Mesenchymal stem cell (in vitro differentiated cells and primary cell): ENCODE measurements at places on chromosomes 13 and 19.

DNA sequence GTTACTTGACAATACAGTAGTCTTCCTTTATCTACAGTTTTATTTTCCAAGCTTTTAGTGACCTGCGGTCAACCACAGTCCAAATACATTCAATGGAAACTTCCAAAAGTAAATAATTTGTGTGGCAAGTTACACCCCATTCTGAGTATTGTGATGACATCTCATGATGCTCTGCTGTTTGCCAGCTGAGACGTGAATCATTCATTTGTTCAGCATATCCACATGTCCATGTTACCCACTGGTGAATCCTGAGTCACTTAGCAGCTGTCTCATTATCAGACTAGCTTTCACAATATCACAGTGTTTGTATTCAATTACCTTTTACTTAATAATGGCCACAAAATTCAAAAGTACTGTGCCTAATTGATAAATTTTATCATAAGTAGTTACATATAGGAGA is 179.8 kb downstream of the PRR20E start:
- DNase-seq, result no peak
- H3K27ac ChIP-seq, result no peak overlapping the region
- H3K27me3 ChIP-seq, result no peaks in the 10 kb centered on the region

GRCh38 chr19:19568802-19569756 is 31.0 kb downstream of the CILP2 start:
- H3K36me3 ChIP-seq, result no peaks in the 10 kb centered on the region
- peaks cover 7% of the 10 kb centered on the region for H3K4me1 ChIP-seq
- H3K4me3 ChIP-seq, result no peak overlapping the region
- no peak for DNase-seq
- H3K27ac ChIP-seq, result no peak overlapping the region

GRCh38 chr19:53600217-53600616 is 31.6 kb upstream of the DPRX start:
- H3K4me1 ChIP-seq, result no peaks in the 10 kb centered on the region
- no peak overlapping the region for H3K27ac ChIP-seq

DNA sequence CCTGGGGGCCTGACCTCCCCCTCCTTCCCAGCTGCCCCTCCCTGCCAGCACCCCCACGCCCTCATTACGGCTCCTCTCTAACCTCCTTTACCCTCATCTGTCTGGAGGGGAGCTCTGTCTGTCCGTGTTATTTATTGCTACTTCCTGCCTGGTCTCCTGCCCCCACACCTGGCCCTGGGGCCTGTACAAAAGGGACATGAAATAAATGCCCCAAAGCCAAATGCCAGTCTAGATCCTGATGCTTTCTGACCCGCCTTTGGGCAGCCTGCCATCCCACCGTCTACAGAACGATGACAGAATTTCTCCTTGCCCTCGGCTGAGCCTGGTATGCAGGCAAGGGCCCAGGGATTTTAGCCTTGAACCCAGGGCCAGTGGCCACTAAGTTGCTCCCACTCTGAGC is 15.4 kb upstream of the CD22 start:
- H3K4me3 ChIP-seq, result no peak overlapping the region
- H3K27ac ChIP-seq, result no peak overlapping the region
- peaks cover 13% of the 10 kb centered on the region for H3K27me3 ChIP-seq
- H3K4me1 ChIP-seq, result peaks cover 3% of the 10 kb centered on the region
- no peaks in the 10 kb centered on the region for H3K36me3 ChIP-seq
- no peak for DNase-seq

DNA sequence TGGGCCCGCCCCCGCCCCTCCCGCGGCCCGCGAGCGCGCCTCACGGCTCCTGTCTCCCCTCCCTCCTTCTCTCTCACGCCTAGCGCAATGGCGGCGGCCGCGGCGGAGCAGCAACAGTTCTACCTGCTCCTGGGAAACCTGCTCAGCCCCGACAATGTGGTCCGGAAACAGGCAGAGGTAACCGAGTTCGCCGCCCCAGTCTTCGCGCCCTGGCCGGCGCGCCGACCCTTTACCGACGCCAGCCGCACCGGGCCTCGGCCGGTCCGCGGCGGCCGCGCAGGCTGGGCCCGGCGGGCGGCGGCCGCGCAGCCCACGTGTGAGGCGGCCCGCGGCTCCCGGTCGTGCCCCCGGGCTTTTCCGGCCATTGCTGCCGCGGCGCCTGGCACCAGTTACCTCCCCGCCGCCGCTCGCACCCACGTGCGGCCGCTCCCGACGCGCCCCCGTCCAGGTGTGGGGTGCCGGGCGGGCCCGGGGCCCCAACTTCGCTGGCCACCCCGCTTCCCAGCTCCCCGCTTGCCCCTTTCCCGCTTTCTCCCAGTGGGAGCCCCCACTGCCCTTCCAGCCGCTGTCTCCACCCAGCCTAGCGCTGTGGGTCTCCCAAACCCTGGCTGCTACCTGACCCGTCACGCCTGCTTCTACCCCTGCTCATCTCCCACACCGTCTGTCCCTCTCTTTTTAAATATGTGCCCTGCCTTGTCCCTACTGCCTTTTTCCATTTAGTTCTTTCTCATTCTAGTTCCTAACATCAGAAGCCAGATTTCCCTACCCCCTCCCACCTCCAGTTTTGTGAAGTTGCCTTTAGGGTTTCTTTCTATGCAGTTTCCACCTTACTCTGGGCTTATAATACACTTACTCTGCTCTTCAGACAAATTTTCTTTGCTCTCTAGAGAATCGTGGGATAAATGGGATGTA is 23.4 kb downstream of the IPO5 start:
- peak; percentile 40 for DNase-seq
- H3K4me1 ChIP-seq, result no peaks in the 10 kb centered on the region
- H3K27me3 ChIP-seq, result no peaks in the 10 kb centered on the region
- H3K4me3 ChIP-seq, result peak overlapping the region; percentile 89
- H3K27ac ChIP-seq, result peak overlapping the region; percentile 68

- peaks cover 3% of the 10 kb centered on the region for H3K4me1 ChIP-seq
- H3K27ac ChIP-seq, result no peak overlapping the region
- DNase-seq, result no peak
- peaks cover 79% of the 10 kb centered on the region for H3K27me3 ChIP-seq
These were observed 758 bp upstream of the CACNG7 start for GRCh38 chr19:53908106-53908934.
